ENCODE measurements at places on chromosomes 7 and 10.

GRCh38 chr10:60973086-60973485 lies 29.1 kb upstream of the RHOBTB1 start:
- DNase-seq, result no peak

GRCh38 chr7:2698581-2699288 lies 10.7 kb downstream of the AMZ1 start:
- peak; percentile 53 for DNase-seq

DNA sequence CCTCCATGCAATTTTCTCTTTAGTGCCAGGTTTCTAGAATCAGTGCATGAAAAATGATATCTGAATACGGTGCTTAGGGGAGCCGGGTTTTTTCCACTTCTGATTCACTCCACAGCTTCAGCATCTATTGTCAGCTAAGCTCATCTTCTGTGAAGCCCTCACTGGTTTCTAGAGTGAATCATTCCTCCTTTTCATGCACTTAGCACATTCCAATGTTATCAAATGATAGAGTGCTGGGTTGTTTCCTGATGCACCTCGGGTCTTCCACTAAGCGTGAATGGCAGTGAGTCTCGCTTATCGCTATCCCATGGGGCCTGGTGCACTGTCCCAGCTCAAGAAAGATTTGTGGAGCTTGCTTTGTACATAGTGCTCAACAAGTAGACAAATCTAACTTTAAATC lies 170.9 kb upstream of the RHEB start:
- no peak for DNase-seq

DNA sequence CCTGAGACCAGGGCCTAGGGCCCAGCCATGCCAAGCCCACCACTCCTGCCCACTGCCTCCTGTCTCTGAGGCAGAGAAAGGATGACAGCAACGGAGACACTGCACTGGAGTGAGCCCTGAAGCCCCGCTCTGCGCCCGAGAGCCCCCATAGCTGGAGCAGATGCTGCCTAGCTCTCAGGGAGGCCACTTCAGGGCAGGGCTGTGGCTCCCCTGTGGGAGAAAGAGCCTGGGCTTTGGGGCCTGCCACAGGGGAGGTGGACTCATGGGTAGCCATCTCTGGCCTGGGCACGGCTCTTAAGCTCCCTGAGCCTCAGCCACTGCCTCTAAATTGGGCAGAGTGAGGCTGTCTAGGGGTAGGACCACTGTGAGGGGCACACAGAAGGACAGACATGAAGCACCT lies 214.2 kb downstream of the GRID1 start:
- DNase-seq, result no peak

DNA sequence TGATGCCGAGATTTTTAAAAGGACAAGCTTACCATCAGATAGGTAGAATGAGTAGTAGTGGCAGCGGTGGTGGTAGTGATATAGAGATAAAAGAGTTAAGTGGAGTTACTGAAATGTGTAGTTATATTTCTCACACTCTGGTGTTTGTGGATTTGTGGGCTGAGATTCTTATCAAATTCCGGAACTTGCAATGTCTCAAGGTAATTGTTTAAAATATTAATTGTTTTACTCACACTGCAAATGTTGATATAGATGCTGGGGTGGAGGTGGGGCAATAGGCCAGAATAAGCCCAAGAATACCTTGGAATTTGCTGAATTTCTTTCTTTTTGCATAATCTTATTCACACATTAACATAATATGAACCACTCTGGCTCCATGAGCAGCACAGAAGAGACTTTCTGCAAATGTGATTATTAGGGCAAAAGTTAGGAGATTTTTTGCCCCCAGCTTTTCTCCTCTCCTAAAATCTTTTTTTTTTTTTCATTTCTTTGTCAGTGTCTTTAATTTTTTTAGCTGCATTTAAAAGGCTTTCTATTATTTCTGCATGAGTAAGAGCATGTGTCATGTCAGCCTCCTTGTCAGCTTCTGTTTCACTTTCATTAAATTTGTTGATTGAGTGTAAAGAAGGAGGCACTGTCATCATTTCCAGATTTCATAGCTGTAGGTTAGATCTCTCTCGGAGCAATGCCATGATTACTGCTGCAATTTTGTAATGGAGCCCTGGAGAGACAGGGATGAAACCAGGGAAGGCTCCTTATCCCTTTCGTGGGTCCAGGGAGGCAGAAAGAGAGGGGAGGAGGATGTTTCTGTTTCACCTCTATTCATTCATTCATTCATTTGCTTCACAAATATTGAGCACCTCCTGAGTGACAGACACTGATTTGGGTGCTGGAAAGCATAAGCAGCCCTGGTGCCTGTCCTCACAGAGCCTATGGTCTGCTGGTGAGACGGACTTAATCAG lies 13.1 kb upstream of the SGMS1 start:
- no peak for DNase-seq

DNA sequence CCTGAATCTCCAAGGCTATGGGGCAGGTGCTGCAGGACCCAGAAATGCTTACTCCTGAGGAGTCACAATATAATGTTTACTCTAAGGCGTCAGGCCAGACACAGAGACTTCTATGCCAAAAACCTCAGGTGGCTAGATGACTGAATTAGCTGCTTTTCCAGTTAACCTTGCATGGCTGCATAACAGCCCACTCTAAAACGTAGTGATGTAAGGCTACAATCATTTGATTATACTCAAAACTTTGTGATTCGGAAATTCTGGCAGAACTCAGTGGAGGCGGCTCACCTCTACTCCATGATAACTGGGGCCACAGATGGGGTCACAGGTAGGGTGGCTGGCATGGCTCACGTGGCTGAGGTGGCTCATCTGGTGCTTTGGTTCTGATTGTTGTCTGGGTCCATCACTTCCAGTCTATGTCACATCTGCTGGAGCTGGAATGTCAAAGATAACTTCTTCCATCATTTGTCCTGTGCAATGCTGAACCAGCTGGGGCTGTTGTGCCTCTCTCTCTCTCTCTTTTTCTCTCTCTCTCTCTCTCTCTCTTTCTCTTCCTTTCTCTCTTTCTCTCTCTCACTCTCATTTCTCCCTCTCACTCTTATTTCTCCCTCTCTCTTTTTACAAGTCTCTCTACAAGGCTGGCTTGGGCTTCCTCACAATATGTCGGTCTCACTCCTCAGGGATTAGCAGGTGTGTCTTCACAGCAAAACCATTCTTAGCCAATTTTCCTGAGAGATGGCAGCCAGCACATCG lies 11.8 kb downstream of the TMEM72 start:
- DNase-seq, result no peak

- DNase-seq, result peak; percentile 80
Observed at GRCh38 chr10:1109795-1110673, 53.8 kb downstream of the WDR37 start.

DNA sequence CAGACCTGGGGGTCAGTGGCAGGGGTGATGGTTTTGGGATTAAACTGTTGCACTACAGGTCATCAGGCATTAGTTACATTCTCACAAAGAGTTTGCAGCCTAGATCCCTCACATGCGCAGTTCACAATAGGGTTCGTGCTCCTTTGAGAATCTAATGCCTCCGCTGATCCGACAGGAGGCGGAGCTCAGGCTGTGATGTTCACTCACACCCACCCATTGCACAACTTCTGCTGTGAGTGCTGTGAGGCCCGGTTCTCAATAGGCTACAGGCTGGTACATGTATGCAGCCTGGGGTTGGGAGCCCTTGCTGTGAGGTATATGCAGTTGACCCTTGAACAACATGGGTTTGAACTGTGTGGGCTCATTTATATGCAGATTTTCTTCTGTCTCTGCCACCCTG lies 416.4 kb downstream of the GFRA1 start:
- no peak for DNase-seq

GRCh38 chr10:60098677-60099601 lies 192.6 kb upstream of the CCDC6 start:
- peak; percentile 2 for DNase-seq

- no peak for DNase-seq
Observed at GRCh38 chr10:15237351-15237750, 68.9 kb upstream of the NMT2 start.

- DNase-seq, result no peak
Observed at GRCh38 chr7:80240265-80241025, 105.8 kb downstream of the GNAI1 start.

DNA sequence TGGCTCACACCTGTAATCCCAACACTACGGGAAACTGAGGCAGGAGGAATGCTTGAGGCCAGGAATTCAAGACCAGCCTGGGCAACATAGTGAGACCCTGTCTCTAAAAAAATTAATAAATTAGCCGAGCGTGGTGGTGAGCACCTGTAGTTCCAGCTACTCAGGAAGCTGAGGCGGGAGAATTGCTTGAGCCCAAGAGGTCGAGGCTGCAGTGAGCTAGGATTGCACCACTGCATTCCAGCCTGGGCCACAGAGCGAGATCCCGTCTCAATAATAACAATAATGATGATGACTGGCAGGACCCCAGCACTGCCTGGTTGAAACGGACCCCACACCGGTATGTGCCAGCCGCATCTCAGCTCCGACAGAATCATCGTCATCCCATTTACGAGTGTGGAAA lies 93.0 kb downstream of the ELFN1 start:
- no peak for DNase-seq
